ENCODE measurements at places on chromosomes 6 and 20.

DNA sequence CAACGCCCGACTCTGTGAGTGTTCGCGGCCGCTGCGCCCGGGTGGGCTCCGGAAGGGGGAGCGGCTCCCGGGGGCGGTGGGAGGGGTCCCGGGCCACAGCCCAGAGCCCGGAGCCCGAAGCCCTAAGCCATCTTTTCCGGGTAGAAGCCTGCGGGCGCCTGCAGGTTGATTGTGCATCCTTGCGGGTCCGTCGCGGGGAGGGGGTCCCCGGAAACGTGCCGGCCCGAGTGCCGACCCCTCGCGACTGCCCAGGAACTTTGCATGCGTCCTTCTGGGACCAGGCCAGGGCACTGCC lies 413 bp downstream of the PTPRA start:
- no peak for DNase-seq

DNA sequence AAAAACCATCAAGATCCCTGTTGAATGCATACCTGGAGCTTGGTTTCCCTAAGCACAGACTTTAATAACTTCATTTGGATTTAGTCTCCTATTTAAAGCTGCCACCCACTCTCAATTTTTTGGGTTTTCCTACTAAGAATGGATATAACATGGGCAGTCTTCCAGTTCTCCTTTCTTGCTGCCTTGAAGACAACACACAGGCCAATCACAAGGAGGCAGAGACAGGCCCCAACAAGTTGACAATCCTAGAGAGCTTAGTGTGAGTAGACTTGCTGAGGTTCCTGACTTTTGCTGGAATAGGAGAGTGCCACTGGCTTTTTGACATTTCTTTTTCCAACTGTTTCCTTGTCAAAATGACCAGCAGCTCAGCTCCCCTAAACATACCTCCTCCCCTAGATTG lies 112.3 kb upstream of the ESR1 start:
- DNase-seq = no peak

- no peak for DNase-seq
Measured at GRCh38 chr6:20630617-20631548, 96.6 kb downstream of the CDKAL1 start.

- DNase-seq = no peak
Measured at GRCh38 chr6:14792118-14792955, 453.5 kb upstream of the JARID2 start.

DNA sequence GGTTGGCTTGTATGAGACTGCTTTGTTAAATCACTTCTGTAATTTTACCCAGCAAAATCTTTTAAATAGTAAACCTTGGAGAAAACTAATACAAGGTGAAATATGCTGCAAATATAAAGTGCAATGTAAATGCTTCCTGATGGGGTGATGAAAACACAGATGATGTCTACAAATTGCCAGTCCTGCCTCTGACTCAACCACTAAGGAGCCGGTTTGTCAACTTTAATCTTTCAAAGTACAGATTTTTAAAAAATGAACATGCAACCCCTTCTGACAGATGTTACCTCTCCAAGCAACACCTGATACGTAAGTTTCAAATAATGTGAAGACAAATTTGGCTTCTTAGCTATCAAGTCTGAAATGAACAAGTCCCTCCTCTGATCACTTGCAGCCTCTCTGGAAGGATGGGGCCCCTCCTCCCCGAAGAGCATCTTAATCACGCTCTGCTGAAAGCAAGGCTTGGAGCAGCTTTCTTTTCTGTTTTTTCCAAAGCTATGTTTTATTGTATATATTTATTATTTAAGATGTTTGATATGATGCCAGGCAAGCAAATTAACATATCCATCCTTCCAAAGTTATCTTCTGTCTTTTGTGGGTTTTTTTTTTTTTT lies 196.0 kb downstream of the MYLK4 start:
- DNase-seq = no peak

GRCh38 chr6:49980898-49981297 lies 11.5 kb upstream of the DEFB113 start:
- DNase-seq = no peak

- no peak for DNase-seq
Measured at GRCh38 chr6:89184344-89184743, 32.8 kb downstream of the GABRR1 start.

GRCh38 chr6:111159633-111160032 lies 72.3 kb downstream of the SLC16A10 start:
- DNase-seq = no peak

GRCh38 chr20:8777911-8778310 lies 291.0 kb upstream of the PLCB4 start:
- no peak for DNase-seq

DNA sequence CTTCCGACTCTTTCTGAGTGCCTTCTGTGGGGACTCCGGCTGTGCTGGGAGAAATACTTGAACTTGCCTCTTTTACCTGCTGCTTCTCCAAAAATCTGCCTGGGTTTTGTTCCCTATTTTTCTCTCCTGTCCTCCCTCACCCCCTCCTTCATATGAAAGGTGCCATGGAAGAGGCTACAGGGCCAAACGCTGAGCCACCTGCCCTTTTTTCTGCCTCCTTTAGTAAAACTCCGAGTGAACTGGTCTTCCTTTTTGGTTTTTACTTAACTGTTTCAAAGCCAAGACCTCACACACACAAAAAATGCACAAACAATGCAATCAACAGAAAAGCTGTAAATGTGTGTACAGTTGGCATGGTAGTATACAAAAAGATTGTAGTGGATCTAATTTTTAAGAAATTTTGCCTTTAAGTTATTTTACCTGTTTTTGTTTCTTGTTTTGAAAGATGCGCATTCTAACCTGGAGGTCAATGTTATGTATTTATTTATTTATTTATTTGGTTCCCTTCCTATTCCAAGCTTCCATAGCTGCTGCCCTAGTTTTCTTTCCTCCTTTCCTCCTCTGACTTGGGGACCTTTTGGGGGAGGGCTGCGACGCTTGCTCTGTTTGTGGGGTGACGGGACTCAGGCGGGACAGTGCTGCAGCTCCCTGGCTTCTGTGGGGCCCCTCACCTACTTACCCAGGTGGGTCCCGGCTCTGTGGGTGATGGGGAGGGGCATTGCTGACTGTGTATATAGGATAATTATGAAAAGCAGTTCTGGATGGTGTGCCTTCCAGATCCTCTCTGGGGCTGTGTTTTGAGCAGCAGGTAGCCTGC lies 4.8 kb downstream of the PIM1 start:
- DNase-seq = no peak

- no peak for DNase-seq
Measured at GRCh38 chr20:19750101-19750606, 7.9 kb upstream of the RIN2 start.

DNA sequence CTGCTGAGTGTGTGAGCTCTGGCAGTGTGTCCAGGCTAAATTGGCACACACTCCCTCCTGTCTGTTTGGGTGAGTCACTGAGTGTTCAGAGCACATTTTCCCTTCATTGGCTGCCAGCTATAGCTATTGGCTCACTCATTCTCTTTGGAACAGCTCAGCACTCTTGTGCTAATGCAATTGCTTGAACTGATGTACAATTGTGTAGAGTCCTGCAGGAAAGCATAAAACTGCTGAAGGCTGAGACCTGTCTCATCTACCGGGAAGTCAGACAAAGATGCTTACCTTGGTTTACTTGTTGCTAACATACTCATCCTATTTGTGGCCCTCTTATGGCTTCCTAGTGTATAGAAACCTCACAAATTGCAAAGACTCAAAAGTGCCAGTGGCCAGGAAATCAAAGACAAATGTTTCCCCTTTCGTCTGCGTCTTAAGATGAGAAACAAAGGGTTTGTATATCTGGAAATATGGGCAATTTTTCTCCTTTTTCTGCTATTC lies 351.0 kb downstream of the BCKDHB start:
- no peak for DNase-seq

DNA sequence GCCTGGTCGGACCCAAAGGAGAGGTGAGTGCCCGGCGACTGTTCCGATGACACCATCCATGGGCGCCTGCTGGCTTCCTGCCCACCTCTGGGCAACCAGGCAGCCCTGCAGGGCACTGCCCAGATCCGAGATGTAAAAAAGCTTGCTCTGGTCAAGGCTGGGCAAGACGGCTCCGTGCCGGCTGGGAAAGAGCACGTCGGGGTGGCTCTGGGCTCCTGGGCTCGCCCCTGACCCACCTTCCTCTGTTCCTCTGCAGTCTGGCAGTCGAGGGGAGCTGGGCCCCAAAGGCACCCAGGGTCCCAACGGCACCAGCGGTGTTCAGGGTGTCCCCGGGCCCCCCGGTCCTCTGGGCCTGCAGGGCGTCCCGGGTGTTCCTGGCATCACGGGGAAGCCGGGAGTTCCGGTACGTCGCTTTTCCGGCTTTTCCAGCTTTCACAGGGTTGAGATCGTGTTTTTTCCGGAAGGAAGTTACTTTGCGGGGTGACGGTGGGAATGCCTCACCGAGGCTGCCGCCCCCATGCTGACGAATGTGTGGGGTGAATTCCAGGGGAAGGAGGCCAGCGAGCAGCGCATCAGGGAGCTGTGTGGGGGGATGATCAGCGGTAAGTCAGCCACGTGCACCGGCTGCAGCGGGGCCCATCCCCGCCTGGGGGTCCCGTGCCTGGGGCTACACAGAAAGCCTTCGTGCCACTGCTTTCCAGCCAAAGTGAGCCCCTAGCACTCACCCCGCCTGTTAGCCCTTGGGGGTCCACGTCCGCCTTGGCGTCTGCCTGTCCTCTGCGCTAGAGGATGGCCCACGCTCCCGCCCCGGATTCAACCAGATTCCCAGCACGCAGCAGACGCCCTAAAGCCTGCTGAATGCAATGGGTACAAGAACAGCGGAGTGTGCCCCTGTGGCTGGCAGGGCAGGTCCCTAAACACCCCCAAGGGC lies 19.3 kb downstream of the COL9A3 start:
- DNase-seq = no peak

- DNase-seq = no peak
Measured at GRCh38 chr6:100461278-100461916, 3.3 kb downstream of the SIM1 start.

DNA sequence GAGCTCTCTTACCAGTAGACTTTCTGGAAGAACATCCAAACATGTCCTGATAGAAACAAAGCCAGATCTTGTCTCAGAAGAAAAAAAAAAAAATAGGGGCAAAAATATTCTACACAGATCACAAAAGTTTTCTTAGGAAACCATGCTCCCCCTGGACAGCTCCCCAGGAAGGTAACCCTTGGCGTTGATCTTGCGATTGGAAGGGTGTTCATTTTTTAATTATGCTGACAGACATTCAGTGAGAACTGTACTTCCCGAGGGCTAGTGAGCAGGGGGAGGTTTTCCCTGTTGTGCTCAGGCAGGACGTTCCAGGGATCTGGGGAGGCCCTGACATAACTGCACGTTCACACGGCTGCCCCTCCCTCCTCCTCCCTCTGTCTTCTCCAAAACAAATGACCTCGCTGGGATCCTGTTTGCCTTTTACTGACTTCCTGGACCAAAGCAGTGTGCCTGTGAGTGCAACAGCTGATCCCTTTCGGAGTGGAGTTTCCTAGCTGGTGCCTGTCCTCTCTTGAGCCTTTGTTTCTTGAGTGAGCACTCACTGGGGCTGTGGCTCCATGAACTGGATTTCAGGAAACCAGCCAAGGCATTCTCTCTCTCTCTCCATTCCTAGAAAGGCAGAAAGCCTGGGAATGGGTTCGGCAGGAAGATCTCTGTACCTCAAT lies 46.7 kb downstream of the MARCKS start:
- DNase-seq = no peak

GRCh38 chr6:5994999-5995657 lies 11.6 kb downstream of the NRN1 start:
- no peak for DNase-seq

DNA sequence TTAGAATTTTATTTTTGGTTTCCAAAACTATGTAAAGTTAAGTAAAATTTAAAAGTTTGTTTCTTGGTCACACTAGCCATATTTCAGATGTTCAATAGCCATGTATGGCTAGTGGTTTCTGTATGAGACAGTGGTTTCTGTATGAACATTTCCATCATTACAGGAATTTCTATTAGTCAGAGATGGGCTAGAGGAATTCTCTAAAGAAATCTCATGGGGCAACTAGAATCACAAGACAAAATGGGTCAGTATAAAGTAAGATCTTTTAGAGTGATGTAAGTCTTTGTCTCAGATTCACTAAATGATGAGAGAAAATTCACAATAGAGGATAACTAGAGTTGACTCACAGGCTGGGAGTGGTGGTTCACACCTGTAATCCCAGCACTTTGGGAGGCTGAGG lies 149.0 kb downstream of the FUT9 start:
- DNase-seq = no peak

GRCh38 chr20:46894971-46895905 lies 595 bp downstream of the EYA2 start:
- no peak for DNase-seq

GRCh38 chr6:15730442-15730841 lies 67.6 kb upstream of the DTNBP1 start:
- DNase-seq = no peak
